ENCODE measurements at places on chromosomes 3 and 15.

GRCh38 chr3:148605521-148605920, 92.2 kb upstream of the AGTR1 start:
- no peak for DNase-seq

GRCh38 chr3:43013743-43014155, 34.6 kb downstream of the GASK1A start:
- no peak for DNase-seq

DNA sequence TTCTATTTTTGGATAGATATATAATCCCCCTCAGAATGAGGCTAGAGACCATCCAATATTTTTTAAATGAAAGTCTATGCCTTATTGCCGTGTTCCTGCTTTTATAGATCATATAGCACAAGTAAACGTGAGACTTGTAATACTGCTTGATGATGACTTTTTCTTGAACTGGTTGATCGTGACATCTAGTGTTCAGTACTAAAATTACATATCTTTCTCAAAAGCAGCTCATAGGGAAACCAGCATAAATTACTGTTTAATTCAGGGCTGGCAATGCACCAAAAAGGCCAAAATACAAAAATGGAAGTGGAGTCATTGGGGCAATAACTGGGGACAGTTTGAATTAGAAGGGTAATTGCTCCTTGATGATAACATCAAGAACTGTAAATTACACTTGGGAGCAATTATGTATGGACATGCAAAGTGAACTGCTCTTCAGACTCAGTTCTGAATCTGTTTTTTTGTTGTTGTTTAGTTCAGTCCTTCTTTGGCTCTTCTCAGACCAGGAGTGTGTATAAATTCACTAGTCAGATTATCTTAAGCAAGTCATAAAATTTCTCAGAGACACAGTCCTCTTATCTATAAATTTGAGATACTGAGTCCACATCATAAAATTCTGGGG, 325.3 kb downstream of the THSD4 start:
- DNase-seq = no peak

- DNase-seq = no peak
Measured at GRCh38 chr3:71092665-71093064, 490.9 kb downstream of the FOXP1 start.

GRCh38 chr15:65361708-65362459, 15.9 kb downstream of the IGDCC3 start:
- DNase-seq = no peak

Data from activated naive CD8-positive, alpha-beta T cell treated with anti-CD3 and anti-CD28 coated beads, Interleukin-2, amount 50 U/mL, for 24 hours (primary cell).